ENCODE measurements at places on chromosomes 6 and 20.

GRCh38 chr6:11847515-11848345, 69.1 kb upstream of the ADTRP start:
- DNase-seq = peak; percentile 20

DNA sequence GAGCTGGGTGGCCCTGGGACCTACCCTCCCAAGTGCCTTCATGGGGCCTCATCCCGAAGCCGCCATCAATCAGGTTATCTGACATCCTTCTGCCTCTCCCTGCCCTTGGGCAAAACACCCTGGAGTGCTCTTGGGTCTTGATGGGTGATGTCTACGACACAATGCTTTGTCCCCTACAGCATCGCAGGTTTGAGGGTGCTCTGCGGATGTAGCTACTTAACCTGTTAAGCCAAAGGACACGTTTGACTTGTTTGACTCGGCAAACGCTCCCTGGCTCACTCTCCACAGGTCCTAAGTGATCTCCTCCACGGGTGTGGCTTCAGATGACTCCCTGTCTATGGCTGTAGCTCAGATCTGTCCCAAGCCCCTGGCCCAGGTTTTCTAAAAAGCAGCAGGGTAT, 35.6 kb downstream of the TBC1D7 start:
- DNase-seq = no peak

DNA sequence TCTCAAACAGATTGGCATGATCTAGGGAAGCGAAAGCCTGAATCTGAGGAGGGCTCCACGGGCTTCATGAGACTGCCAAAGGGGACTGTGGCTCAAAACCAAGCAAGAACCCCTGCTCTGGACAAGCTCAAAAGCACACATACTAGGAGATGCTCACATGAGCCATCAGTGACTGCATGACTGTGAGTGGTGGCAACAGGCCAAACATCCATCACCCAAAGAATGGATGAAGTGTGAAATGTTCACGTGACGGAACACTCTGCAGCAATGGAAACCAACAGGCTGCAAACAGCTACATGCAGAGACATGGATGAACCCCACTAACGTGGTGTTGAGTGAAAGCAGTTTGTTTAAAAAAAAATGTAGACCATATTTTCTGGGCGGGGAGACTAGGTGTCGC, 136.3 kb downstream of the PREX1 start:
- DNase-seq = no peak

DNA sequence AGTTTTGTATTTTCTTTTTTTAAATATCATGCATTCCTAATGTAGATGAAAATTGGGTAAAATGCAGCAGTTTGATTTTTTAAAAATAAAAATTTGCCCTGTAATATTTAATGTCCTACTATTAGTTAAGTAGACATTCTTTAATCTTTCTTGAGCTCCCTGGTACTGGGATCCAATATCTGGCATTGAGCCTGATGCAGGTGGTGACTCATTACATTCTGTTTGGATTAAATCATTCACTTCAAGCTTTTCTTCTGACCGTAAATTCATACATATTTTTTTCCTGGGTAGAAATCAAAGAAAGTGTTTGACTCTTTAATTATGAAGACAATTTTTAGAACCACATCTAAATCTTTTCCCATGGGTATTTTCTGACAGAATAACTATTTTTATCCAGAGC, 768.8 kb upstream of the SLC35B3 start:
- peak; percentile 26 for DNase-seq

DNA sequence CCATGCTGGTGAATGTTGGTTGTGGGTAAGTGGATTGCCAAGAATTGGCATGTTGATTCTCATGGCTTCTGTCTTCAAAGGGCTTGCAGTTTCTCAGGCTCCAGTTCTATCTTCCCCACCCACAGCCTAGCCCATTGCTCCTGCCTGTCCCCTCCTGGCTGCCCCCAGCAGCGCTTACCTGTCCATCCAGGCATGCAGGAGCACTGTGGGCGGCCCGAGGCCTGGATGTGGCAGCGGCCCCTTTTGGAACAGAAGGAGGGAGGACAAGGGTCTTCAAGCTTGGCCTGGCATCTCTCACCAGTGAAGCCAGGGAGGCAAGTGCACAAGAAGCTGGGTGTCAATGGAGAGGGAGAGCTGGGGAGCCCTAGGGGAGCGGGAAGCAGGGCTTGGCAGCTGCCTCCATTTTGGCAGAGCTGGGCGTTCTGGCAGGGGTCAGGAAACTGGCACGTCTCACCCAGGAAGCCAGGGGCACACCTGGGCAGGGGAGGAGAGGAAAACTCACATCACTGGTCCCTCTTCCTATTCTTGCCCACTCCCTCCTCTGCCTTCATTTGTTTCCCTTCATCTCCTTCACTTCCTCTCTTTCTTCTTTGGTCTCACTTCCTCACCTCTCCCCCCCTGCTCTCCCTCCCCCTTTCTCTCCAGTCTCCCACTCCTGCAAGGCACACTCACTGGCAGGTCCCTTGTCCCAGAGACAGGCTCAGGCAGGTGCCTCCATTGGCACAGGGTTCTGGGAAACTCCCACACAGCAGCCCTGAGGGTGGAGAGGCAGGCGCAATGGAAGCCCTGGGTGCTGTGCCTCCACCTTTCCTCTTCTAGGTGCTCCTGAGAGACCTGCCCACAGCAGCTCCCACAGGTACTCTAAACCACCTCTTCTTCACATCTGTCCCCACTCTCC, 1.3 kb downstream of the NOTCH4 start:
- DNase-seq = no peak

All from muscle of back (tissue), 13 donors.